Fibroblast of skin of left quadriceps (primary cell): ENCODE measurements at places on chromosomes 12 and 14.

DNA sequence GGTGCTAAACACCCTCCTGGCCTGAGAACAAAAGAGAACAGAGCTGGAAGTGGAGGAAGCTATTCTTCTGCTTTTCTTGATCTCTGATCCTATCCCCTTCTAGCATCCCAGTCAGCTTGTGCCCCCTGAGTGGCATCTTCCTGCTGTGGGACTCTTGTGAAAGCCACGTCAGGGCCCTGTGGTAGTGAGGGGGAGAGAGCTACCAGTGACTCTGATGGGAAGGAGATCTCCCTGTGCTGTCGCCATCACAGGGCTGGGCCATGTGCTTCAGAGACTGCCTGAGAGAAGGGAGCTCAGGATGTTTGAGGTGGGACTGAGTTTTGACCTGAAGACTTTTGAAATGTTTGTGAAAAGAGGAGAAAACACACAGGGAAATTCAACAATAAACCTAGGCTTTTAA is 107.6 kb upstream of the FUT8 start:
- no peak for DNase-seq

GRCh38 chr14:26067341-26067740 is 530.5 kb downstream of the NOVA1 start:
- no peak for DNase-seq

GRCh38 chr12:28231248-28231647 is 41.0 kb downstream of the CCDC91 start:
- no peak for DNase-seq

DNA sequence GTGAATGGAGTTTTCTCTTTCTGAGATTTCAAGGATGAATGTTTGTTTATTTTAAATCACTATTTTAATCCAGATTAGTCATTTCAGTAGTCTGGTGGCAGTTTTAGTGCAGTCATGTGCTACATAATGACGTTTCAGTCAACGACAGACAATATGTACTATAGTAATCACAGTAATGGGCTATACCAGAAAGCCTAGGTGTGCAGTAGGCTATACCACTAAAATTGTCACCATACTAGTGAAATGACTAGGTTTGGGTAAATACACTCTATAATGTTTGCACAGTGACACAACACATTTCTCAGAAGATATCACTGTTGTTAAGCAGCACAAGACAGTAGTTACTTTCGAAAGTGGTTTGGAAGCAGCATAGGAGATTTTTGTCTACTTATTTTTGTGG is 203.1 kb downstream of the ETNK1 start:
- DNase-seq, result no peak

DNA sequence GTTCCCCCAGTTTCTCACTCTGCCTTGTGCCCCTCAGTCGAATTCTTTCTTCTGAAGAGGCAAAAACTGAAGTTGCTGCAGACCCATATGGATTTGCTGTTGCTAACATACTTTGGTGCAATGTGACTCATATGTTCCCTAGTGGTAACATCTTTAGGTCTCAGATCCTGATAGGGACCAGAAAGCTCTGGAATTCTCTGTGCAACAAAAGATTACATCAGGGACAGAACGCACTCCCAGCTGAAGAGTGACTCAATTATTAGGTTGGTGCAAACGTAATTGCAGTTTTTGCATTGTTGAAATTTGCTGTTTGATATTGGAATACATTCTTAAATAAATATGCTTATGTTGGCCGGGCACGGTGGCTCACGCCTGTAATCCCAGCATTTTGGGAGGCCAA is 8.2 kb upstream of the DHRS2 start:
- no peak for DNase-seq

GRCh38 chr12:53181935-53182334 is 1.2 kb upstream of the CSAD start:
- DNase-seq, result no peak

- no peak for DNase-seq
These were observed 253.7 kb downstream of the ATXN7L3B start for GRCh38 chr12:74791365-74791764.

- DNase-seq, result no peak
These were observed 462.2 kb upstream of the TMPO start for GRCh38 chr12:98053202-98053601.

DNA sequence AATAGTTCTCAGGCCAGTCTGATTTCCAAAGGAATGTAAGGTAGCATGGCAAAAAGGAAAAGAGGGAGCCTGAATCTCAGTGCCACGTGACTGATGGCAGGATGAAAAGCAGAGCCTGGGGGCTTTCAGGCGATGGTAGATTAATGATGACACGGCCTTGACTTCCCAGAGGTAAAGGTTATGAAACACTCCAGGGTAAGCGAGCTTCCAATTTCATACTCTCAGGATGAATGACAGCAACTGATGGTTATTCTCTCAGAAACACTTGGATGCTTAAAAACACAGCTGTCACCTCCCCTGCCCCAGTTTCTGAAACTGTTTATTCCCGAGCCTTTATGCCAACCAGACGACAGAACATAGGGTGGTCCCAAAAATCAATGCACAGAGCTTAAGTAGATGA is 28.8 kb downstream of the GDF11 start:
- DNase-seq, result no peak

- DNase-seq, result no peak
These were observed 1.8 kb downstream of the GALNT6 start for GRCh38 chr12:51389302-51389999.

GRCh38 chr12:116506697-116507064 is 52.5 kb upstream of the MAP1LC3B2 start:
- DNase-seq, result no peak

- DNase-seq, result no peak
These were observed 192.0 kb upstream of the PDZRN4 start for GRCh38 chr12:40996091-40996490.
